ENCODE measurements at places on chromosomes 12 and 14.

DNA sequence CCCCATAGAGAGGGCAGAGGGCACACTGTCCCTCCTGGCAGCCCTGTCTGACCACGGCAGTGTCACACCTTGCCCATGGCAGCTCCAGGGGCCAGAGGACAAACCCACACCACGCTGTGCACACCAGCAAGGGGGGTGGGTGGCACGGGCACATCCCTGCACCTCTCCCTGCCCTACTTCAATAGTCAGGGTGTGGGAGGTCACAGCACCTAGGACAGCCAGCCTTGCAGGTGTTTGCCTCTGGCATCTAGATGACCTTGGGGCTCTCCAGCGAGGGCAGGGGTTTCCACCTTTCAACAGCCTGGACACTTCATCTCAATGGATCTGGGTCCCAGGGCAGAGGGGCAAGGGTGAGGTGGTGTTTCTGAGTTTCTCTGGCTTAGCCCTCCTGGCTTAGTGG is 69.2 kb downstream of the LGMN start:
- DNase-seq: no peak

DNA sequence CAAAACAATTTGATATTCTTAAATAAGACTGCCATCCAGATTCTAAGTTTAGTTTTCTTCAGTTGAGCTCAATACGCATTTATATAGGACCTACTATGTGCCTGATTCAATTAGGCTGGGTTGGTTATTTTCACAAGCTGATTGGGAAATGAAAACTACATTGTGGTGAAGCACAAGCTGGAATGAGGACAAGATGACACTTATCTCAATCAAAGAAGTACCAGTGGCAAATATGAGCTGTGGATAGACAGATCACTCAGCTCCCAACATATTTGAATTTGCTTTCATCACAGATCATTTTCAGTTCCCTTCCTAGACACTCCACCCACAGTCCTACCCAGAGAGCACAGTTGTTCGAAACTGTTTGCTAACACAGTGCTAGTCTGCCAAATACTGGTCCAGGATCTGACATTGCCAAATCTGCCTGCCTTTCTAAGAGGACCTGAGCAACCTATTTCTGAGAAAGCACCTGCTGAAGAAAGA is 74.7 kb downstream of the LLPH start:
- DNase-seq: no peak

DNA sequence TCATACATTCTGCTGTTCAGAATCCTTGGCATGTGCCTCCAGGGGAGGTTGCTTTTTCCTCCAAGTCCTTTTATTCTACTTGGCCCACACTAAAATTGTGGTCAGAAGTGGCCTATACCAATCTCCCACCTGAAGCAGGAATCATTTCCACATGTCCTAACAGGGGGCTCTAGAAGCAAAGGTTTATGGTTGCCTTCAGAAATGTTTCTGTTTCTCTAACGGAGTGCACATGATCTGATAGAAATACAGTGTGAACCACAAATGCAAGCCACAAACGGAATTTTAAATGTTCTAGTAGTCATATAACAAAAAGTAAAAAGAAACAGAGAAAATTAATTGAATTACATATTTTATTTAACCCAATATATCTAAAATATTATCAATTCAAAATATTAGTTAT is 4.0 kb downstream of the PTGER2 start:
- DNase-seq: no peak

GRCh38 chr12:56189918-56190694 is 823 bp upstream of the SMARCC2 start:
- peak; percentile 89 for DNase-seq

Data from pancreas (tissue), 10 donors.